Suprapubic skin (tissue), 4 donors: ENCODE measurements at places on chromosomes 2 and 18.

DNA sequence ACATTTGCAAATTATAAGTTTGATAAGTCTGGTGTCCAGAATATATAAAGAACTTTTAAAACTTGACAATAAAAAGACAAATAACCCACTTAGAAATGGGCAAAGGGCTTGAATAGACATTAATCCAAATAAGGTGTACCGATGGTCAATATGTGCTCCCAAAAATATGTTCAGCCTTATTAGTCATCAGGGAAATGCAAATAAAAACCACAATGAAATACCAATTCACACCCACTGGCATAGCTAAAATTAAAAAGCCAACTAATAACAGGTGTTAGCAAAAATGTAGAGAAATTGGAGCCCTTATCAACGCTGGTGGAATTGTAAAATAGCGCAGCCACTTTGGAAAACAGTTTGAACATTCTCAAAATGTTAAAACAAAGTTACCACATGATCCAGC lies 79.0 kb upstream of the SCG2 start:
- DNase-seq = no peak

DNA sequence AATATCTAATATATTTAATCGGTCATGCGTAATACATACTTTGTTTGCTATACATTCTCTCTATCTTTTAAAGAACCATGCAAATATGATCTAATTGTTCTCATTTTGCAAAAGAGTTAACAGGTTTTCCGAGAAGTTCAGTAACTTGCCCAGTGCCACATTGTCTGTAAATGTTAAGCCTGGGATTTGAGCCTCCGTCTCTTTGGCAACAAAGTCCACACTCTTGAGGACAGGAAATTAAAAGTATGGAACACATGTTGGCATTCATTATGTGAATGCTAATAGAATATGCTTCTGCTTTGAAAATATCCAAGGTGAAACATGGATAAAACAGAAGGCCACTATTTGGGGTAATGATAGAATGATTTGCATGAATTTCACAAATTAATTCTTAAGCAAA lies 85.2 kb downstream of the LRP1B start:
- no peak for DNase-seq

- DNase-seq = no peak
Observed at GRCh38 chr2:209368406-209368805, 55.4 kb upstream of the MAP2 start.

DNA sequence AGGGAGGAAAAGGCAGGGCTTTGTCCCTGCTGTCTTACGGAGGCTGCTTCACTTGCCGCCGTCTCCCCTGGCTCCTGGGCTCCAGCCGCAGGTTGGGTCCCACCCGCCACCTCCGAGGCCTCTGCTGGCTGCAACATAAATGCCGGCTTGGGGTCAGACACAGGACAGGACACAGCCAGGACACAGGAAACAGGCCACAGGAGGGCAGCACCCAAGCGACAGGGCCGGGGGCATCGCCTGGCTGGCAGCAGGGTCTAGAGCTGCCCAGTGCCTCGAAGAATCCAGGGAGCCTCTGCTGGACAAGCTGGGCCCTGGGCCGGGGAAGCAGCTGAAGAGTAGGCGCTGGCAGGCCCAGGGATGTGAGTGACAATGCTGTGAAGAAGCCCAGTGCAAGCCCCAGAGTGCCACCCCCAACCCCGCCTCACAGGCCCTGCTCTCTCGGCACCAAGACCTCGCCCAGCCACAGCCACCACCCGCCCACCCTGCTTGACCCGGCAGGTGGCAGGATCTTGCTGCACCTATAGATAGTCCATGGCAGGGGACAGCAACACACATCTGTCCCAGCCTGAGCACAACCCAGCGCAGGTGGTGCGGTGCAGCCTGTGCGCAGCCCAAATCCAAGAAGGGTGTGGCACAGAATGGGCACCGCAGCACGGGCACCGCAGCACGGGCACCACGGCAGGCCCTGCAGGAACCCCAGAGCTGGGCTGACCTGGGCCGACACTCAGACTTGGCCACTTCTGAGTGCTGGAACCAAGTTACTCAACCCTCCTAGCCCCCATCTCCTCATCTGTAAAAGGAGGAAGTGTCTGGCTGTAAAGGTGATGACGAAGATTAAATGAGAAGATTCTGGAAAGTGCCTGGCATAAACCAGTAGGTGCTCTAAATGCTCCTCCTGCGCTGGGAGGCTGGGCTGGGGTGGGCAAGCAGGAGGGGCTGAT lies 55.6 kb downstream of the BIN1 start:
- DNase-seq = peak; percentile 80

DNA sequence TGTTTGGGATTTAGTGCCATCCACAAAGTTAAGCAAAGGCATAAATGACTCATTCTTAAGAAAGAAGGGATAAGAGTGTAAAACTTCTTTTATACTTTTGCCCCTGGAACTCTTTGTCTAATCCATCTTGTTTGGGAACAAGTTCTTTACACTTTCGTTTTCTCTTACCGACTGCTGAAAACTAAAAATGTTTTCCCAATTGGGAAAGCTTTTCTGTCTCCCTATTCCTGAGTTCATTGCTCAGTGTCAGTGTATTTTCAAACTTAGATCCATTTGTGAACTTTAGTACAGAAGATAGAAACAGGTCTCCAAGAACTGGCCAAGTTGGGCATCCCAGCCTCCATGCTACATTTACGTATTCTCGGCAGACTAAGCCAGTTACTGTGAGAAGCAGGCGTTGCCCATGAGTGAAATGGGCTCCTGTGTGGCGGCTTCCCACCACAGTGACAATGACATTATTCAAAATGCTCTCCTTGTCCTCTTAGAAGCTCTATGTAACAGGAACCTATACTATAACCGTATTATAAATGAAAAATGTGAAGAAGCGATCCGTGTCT lies 51.7 kb downstream of the TGOLN2 start:
- DNase-seq = no peak
